ENCODE measurements at places on chromosomes 13 and 19.
A peak's percentile ranks its signal among the peaks of the same experiment; 100 is the strongest.

DNA sequence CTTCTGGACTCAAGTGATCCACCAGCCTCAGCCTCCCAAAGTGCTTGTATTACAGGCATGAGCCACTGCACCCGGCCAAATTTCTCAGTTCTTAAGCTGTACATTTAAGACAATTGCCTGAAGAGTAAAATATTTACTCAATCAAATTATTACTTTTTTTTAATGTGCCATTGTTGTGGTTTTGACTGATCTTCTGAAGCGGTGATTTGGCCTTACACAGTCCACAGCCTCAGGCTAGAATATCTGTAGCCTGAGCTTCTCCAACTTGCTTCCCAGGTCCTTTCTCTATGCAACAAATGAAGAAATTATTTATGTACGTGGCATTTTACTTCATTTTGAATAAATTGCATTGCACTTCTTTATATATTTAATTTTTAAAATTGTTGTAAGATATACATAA is 281.3 kb downstream of the KLF5 start:
- DNase-seq = no peak

- DNase-seq = no peak
Observed at GRCh38 chr13:78168981-78169380, 250.3 kb upstream of the EDNRB start.

DNA sequence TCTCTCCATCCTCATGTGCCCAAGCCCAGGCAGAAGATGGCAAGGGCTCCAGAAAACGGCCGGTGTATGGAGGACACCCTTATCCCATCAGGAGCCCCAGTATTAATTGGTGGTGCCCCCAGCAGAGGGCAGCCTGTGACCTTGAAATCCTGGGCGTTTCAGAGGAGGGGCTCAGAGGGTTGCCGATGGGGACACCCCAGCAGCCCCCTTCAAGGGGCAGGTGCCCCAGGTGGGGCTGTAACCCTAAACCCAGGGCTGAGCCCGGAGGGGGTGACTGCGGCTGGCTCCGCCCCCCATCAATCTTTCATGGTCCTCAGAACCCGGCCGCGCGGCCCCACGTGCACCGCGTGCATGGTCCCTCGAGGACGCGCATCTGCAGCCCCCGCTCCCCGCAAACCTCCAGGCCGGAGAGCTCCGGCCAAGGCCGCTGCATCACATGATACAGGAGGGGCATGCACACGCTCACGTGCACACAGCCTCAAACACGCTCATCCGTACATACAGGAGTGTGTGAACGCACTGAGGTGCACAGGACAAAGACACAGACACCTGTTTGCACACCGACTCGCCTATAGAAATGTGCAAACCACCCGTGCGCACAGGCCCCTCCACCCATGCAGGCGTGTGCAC is 949 bp downstream of the RAB3A start:
- DNase-seq = no peak

- no peak for DNase-seq
Observed at GRCh38 chr19:8143041-8143440, 6.4 kb downstream of the FBN3 start.

- DNase-seq = no peak
Observed at GRCh38 chr13:54445453-54445852, 1416.8 kb downstream of the OLFM4 start.

- no peak for DNase-seq
Observed at GRCh38 chr13:40518481-40518882, 148.0 kb downstream of the FOXO1 start.

DNA sequence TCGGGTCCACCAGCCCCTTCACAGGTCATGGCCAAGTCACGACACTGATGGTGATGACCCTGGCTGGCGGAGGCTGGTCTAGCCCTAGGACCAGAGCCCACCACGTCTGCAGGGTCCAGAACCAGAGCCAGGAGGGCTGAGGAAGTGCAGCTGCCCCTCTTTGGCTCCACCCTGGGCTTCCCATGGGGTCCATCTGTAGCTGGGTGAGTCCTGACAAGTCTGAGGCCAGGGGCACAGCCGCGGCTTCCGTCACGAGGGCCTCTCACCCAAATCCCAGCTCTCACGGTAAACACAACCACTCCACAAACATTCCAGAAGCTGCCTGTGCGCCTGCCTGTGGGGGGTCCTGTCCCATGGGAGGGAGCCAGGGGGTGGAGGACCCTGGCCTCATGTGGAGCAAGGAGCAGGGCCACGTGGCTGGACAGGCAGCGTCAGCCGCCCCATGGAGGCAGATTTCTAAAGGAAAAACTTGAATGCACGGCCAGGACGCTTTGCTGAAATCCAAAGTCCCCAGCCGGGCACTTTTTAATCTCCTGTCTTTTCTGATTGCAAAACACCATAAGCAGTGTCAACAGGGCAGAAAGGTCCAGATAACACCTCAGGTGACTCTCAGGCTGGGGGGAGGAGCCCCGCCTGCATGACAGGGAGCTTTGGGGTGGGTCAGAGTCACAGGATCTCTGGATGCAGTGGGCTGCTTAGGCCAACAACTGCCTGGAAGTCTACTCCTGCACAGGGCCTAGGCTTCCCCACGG is 29.9 kb downstream of the CEBPG start:
- DNase-seq = peak; percentile 23

- no peak for DNase-seq
Observed at GRCh38 chr19:35444735-35445134, 3.3 kb upstream of the FFAR2 start.

GRCh38 chr13:106311004-106311403 is 224.5 kb downstream of the EFNB2 start:
- no peak for DNase-seq

DNA sequence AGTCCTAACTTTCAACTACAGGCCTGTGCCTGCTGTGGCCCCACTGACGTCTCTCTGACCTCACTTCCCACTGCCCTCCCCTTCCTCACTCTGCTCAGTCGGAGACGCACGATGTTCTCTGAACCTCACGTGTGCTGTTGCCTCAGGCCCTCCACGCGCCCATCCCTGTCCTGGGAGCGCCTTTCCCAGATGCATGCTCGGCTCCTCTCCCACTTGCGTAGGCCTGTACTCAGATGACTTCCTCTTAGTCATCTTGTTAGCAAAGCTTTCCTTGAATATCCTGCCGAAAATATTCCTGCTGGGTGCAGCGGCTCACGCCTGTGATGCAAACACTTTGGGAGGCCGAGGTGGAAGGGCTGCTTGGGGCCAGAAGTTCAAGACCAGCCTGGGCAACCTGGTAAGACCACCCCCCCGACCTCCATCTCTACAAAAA is 9.3 kb upstream of the SYT5 start:
- no peak for DNase-seq

DNA sequence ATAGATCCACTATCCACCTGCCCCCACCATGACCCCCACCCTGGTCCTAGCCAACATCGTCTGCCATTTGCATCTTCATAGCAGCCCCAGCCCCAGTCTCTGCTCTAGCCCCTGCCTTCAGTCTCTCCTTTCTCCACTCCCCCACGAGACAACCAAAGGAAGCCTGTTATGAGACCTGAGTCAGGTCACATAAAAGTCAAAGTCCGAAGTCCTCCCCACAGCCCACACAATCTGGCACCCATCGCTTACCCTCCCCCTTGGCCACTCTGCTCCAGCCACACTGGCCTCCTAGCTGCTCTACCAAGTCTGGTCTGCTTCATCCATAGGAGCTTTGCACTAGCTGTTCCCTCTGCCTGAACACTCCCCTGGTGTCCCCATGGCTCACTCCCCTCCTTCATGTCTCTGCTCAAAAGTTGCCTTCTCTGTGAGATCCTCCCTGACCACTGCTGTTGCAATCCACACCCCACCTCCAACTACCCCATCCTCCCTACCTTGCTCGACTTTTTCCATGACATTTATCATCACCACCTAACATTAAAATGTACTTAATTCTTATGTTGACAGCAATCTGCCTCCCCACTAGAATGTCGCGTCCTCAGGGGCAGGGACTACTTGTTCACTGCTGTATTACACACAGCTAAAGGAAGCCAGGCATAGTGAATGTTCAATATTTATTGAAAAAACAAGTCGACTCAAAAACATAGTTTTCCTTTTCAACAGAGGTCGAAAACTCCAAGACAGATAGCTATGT is 1.2 kb upstream of the PLEKHG2 start:
- DNase-seq = no peak

- DNase-seq = no peak
Observed at GRCh38 chr19:38564981-38565690, 52.6 kb downstream of the MAP4K1 start.

DNA sequence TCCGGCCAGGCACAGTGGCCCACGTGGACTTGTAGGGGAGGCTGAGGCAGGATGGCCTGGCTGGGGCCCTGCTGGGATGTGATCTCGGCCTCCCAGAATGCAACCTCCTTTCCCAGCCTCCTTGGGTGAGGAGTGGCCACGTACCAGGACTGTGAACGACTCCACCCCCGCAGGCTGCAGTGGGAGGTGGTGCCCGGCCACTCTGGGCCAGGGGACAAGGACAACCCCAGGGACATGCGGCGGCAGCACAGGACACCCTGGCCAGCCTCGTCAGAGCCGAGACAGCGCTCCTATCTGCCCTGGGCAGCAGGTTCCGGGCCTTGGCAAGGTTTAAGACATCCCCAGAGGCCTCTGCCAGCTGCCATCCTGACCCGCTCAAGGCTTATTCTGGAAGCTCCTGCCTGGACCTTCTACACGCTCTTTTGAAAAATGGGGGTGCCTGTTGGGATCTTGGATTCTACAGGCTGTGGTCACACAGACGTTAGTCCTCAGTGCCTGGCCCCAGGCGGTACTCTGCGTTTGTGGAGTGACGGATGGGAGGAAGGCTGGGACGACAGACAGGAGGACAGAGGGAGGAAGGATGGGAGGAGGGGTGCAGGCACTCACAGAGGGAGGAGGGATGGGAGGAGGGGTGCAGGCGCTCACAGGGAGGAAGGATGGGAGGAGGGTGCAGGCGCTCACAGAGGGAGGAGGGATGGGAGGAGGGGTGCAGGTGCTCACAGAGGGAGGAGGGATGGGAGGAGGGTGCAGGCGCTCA is 19.9 kb upstream of the CACTIN start:
- DNase-seq = no peak

DNA sequence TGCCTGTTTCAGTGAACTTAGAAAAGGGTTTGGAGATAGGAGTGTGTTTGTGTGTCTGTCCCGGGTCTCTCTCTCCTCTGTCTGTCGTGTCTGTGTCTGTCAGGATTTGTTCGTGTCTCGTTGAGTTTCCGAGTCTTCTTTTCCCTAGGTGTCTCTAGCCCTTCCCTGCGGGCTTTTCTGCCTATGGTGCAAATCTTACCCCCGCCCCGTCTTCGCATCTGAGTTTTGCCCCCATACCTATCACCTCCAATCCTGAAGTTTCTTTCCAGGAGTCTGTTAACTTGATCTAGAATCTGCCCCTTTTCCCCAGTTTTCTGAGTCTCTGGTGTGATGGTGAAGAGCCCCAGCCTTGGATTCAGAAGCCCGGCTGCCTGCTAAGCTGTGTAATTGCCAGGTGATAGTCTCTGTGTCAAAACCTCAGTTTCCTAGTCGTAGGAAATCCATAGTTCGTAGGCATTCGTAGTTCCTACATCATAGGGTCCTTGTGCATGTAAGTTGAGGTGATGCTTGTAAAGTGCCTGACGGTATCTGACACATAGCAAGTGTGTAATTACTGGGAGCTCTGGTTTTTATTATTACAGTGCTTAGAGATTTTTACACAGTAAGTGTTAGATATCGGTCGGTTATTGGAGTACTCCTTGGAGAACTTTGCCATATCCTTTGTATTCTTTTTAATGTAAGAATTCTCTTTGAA is 782 bp downstream of the EPN1 start:
- no peak for DNase-seq

DNA sequence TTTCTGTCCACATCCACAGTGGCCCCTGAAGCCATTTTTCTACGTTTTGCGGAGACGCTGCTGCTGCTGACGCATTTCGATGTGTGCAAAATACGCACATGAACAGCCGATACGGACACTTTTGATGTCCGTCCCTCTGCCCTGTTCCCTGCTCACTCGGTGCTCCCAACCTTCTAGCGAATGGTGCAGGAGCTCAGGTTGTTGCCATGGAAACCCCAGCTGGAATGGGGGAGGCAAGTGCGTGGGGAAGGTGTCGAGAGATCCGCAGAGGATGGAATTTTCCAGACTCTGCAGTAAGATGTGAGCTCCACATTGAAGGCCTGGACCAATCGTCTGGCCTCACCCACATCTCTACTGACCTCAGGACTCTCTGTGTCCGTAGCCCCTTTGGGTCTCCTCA is 109.2 kb upstream of the USP29 start:
- DNase-seq = no peak

GRCh38 chr13:83773961-83774360 is 108.3 kb downstream of the SLITRK1 start:
- DNase-seq = no peak

DNA sequence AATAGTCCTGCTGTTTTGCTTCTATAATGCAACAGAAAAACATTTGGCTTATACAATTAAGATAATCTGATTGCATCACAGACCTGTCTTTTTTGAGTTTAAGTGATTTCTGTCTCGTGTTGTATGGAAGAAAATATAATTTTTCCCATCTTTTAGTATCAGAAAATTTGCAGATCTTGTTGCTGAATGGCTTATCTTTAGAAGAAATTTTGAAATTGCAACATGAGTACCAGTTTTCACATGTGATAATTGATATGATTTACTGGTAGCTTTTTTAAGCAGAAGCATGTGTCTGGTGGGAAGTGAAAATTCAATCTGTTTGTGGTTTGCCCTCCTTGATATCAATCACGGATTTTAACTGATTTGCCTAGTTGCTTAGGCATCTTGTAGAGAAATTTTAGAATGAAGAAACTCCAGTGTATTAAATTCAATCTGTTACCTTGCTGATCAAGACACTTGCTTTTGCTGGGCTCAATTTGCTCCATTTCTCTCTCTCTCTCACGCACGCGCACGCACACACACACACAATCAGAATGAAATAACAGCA is 89.8 kb upstream of the MYCBP2 start:
- no peak for DNase-seq

DNA sequence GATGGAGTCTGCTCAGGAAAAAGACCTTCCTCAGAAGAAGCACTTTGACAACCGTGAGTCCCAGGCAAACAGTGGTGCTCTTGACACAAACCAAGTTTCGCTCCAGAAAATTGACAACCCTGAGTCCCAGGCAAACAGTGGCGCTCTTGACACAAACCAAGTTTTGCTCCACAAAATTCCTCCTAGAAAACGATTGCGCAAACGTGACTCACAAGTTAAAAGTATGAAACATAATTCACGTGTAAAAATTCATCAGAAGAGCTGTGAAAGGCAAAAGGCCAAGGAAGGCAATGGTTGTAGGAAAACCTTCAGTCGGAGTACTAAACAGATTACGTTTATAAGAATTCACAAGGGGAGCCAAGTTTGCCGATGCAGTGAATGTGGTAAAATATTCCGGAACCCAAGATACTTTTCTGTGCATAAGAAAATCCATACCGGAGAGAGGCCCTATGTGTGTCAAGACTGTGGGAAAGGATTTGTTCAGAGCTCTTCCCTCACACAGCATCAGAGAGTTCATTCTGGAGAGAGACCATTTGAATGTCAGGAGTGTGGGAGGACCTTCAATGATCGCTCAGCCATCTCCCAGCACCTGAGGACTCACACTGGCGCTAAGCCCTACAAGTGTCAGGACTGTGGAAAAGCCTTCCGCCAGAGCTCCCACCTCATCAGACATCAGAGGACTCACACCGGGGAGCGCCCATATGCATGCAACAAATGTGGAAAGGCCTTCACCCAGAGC is 16.2 kb upstream of the ZNF544 start:
- DNase-seq = no peak

All from GM12891 (cell line).